CD4-positive, alpha-beta T cell treated with Interferon alpha-2 for 1 hour (primary cell): ENCODE measurements at places on chromosomes 5 and 9.

DNA sequence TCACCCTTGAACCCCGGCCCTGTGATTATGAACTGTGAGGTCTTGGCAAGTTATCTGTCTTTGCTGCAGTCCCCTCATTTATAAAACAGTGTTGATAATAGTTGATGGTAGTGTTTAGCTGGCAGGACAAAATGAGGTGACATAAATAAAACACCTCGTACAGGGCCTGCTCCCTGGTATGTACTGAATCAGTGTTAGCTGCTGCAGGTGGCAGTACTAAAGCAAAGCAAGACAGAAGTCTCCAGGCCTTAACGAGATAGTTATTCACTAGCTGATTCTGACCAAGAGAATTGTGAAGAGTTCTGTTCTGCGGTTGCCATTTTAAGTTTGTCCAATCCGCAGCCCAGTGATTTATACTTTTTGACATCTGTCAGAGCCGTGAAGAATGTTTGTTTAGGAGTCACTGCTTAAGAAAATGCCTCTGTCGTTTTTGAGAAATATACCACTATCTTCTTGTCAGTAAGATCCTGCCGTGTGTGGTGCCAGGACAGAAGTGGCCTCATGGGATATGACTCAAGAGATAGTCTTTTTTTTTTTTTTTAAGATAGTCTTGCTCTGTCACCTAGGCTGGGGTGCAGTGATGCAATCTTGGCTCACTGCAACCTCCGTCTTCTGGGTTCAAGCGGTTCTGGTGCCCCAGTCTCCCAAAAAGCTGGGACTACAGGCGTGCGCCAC is 75.9 kb downstream of the KDM4C start:
- DNase-seq: no peak

DNA sequence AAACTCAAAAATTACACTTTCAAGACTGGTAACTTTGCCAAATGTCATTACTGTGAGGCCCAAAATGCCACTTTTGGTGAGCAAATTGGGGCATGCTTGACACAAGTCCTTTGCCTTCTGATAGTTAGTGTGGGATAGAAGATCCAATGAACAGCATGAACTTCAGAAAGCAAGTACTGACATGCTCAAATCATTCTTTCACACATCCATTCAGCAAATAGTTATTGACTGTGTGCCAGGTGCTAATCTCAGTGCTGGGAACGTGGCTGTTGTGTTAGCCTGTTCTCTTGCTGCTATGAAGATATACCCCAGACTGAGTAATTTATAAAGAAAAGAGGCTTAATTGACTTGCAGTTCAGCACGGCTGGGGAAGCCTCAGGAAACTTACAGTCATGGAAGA is 247.0 kb downstream of the CHSY3 start:
- DNase-seq: no peak

DNA sequence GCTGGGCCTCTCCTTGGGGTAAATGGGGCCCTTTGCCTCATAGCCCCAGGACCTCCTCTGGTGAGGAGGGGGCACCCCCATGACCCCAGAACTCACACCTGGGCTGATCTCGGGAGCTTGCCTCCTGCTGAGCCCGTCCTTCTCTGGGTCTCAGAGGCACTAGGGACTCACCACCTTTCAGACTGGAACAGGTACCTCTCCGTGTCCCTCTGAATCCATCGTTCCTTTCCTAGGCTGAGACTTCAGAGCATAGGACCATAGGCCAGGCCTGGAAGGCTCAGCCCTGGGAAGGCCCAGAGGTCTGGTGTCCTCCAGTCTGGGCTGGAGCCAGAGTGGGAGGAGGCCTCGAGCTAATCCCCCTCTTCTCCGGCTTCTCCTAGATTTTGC is 97.9 kb downstream of the CACNA1B start:
- DNase-seq: no peak

- no peak for DNase-seq
Measured at GRCh38 chr5:103526164-103526915, 36.2 kb downstream of the NUDT12 start.

DNA sequence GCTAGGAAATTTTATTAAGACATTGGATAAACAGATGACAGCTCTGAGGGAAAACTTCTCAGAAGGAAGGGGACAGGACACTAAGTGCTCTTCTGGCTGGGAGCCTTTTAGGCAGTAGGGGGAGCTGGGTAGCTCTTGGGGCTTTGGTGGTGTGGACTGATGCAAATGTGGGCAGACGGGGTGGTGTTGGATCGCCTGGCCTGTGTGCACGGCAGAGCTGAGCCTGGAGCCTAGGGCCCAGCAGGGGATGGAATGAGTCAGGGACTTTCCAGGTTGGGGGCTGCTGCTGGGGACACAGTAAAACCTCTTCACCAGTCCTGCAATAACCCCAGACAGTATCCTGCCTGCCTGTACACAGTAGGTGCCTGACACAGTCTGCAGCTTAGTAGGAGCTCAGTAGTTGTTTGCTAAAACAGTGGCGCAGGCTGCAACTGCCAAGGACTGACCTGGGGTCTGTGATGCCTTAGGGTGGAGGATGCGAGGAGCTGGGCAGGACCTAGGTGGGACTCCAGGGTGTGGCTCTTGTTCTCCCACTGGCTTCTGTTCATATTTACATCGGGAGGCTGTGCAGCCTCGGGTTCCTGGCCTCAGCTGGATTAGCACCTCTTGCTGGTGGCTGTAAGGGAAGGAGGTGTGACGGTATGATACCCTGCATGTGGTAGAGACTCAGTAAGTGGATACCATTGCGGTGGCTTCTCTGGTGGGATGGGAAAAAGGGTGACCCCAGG is 83.8 kb downstream of the DAB2IP start:
- DNase-seq: no peak

DNA sequence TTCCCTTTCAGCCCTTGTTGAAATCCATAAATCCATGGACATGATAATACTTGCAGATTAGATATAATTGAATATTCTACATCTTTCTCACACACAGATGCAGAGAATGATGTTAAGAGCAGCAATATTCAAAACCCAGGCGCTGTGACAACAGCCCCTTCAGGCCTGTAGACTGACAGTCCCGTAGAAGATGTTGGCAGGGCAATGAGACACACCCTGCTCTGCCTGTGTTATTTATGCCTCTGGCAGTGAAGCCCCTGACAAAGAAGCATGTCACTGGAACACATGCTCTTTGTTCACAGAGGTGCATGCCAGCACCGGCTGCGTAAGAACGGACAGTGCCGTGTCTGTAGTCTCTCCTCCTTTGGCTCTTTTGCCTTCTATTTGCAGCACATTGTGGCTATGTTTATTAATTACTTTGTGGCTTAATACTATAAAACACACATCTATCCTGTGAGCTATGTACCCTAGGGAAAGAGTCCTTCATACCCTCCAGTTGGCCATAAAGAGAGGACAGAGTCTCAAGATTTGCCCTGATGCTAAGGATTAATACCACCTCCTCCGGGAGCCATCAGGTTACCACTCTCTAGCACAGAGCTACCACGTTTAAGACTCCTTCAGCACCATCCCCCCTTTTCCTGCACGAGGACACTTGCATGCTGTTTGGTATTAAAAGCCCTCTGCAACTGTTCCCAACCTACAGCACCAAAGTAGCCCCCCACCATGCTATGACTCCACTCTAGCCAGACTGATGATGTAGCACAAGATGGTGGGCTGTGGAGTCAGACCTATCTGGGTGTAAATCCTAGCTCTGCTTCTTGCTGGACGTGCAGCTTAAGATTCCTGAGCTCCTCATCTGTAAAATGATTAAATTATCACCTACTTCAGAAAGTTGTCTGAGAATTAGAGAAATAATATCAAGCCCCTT is 2.0 kb upstream of the ANP32B start:
- DNase-seq: no peak

GRCh38 chr5:59600153-59600552 is 293.4 kb downstream of the PDE4D start:
- no peak for DNase-seq

DNA sequence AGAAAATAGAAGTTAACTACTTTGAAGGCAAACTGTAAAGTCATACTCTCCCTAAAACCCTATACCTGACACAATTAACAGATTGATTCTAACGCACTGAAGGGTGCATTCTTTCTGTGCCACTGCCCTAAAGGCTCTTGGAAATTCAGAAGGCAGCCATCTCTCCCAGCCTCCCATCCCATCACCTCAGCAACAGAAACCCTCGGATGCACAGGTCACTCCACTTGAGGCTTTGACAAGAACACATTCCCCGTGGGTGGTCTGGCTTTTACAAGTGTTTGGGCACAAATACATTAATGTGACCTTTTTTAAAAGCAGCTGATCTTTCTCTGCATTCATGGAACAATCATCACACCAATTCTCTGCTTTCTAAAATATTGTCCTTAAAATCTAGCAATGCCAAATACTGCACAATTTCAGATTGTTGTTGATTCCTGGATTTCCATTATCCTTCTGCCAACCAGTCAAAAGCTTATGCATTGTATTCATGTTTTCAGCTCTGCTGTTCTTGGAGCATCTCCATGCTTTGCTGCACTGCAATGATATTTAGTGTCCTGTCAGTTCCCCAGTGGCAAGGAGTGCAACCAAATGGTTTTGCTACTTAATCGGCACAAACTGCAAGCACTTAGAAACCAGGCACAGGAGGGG is 175.6 kb downstream of the TMEM161B start:
- no peak for DNase-seq

- DNase-seq: peak; percentile 50
Measured at GRCh38 chr9:90870621-90871326, 69.2 kb downstream of the SYK start.

DNA sequence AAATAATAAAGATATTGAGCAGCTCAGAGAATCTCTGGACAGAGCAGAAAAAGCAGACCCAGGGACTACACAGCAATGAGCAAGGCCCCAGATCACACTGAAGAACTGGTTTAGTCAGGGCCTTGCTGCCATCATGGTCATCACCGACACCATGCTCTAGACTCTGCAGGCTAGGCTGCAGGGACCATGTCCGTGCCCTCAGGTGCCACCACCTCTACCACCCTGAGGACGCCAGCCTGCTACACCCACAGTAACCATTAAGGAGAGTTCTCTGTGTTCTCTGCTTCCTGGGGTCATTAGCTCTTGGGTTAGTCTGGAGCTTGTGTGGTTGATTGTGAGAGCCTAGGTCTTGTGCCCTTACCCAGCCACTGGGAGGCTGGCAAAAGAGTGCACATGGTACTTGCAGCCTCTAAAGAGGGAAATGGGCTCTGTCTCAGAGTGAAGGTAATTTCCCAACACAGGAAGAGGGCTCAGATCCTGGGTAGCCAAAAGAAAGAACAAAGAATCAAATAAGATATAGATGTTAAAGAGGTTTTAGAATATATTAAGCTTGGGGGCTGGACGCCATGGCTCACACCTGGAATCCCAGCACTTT is 31.9 kb upstream of the JADE2 start:
- no peak for DNase-seq

- no peak for DNase-seq
Measured at GRCh38 chr5:88119535-88120125, 149.0 kb downstream of the TMEM161B start.

- DNase-seq: no peak
Measured at GRCh38 chr9:98047002-98047401, 9.5 kb upstream of the NANS start.
